Progenitor cell of endocrine pancreas (in vitro differentiated cells): ENCODE measurements at places on chromosomes 5 and 9. TPM values are rescaled to one million over a fixed set of nuclear protein-coding genes. Genes with fewer than 3 reads are reported as not detected.

GRCh38 chr9:83451308-83451707, 86.9 kb downstream of the FRMD3 start:
- DNase-seq: no peak

GRCh38 chr5:103119070-103119764, 721 bp downstream of the GIN1 start:
- DNase-seq: no peak

BAG1 gene
- total RNA-seq: 67.7 and 71.5 TPM in 2 replicates

DNA sequence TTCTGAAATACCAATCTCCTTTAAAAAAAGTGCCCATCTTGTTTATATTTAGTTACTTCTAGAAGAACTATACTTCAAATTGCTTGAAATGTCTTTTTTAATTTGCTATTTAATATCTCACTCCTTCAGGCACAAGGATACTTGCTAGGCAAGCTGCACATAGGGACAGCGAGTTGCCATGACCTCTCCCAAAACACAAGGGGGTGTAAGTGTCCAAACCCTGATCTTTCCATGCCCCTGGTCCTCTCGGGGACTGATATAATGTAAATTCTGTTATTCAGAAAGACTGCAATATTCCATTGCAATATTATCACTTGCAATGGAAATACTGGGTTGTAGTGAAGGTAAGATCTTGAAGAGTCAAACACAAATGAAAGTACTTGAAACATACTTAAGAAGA, 480.4 kb downstream of the CETN3 start:
- DNase-seq: no peak

DND1 gene
- 3.1 and 4.0 TPM in 2 replicates for total RNA-seq

ACOT12 gene
- total RNA-seq: not detected in 2 replicates

GRCh38 chr9:99040251-99040900, 64.5 kb upstream of the TGFBR1 start:
- DNase-seq: no peak

- no peak for DNase-seq
Observed at GRCh38 chr9:119117409-119117808, 251.8 kb downstream of the BRINP1 start.

GRCh38 chr5:546376-546908, 22.2 kb upstream of the SLC9A3 start:
- DNase-seq: no peak

DNA sequence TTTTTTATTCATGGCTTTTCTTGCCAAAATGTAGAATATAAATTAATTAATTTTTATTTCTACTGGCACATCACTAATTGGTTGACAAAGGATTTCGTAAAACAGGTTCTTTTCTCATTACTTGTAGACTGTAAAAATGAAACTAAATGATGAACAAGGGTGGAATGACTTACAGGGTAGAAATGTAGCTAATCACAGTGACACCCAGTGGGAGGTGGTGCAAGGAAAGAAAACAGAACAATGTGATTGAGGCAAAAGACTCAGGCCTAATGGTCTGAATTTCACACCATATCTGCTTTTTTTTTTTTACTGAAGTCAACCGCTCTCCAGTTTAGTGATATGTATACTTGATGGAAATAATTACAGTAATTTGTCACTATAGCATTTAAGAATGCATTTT, 28.9 kb downstream of the GABRG2 start:
- DNase-seq: no peak

- no peak for DNase-seq
Observed at GRCh38 chr5:83947763-83948162, 227.1 kb upstream of the HAPLN1 start.

GRCh38 chr9:134211811-134212485, 47.6 kb upstream of the RNU6ATAC start:
- DNase-seq: no peak

C7 gene
- 5.7 and 6.1 TPM in 2 replicates for total RNA-seq

ADAMTS13 gene
- 16.0 and 17.8 TPM in 2 replicates for total RNA-seq

DNA sequence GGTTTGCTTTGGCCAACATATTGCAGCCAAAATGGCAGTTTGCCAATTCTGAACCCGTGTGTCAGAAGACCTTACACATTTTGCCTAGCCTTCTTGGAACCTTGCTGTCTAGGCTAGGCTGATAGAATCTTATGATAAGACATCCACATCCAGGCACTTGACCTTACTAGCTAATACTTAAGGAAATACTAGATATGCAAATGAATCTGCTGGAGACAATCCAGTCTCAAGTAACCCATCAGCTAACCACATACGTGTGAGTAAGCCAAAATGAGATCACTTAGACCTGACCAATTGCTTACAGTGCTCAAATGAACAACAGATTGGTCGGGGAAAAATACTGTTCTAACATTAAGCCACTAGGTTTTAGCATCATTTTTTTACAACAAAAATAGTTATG, 1504.6 kb upstream of the CDH9 start:
- no peak for DNase-seq

TMEM38B gene
- 18.8 and 19.3 TPM in 2 replicates for total RNA-seq

DNA sequence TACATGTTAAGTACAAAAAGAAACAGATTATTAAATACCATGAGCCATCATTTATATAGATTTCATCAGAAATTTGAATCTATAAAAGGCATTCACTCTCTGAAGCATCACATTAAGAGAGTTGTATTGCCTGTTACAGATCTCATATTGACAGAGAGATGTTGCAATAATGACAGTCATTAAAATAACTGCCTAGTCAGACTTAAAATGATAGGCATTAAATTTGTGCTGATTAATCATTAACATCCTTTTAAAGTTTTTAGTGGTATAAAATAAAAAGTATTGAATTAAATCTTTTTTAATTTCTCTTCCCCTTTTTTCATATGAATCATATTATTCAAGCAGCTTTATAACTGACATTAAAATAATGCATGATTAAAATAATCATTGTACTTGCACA, 404.9 kb upstream of the FAM174A start:
- DNase-seq: no peak

DNA sequence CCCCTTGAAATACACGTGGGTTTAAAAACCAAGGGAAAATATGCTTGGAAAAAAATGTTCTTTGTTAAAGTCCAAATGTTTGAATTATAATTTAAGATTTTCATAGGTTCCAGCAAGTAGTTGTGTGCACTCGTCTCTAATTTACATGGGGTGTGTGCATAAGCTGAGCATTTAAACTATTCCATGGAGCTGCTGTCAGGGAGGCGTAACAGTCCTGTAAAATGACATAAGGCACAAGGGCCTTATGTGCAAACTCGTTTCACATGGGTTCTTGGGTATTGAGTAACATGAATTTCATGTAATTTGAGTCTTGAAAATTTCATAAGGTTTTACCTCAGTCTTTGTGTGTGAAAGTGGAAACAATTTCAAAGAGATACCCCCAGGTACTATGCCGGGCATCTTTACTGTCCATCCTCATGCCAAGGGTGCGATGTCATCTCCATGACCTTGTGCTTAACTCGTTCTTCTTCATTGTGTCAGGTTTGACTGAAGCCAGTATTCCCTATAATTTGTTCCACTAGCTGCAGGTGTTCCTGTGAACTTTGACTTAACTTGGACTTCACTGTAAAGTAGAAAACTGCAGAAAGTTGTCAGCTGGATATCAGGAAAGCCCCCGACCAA, 359.3 kb downstream of the SH3GL2 start:
- DNase-seq: no peak

DNA sequence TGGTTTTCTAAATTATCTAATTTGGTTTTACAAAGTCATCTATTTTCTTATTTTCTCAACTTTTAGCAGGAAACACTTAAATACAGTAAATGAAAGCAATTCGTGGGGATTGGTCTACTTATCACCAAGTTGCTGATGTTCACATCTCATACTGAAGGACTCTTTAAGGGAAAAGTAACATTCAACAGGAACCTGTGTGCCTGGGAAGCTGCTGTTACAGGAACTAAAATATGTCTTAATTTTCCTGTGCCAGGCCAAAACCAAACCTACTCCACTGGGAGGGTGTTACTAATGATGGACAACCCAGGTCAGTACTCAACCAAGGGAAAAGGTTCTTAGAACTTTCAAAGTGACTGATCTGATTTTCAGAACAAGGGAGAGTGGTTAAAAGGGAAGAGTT, 5.3 kb downstream of the ISCA1 start:
- no peak for DNase-seq

DNA sequence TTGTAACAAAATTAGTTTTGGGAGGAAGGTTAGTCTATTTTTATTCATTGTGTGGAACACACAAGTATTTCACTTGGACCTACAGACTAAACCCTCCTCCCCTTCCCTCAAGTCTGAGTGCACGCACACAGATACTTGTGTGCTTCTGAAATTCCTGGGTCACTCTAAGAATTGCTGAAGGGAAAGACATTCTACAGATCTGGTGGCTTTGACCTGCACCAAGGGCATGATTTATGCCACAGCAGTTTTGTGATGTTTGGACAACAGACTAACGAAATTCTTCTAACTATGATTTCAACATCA, 150.5 kb downstream of the ARL15 start:
- no peak for DNase-seq

DNA sequence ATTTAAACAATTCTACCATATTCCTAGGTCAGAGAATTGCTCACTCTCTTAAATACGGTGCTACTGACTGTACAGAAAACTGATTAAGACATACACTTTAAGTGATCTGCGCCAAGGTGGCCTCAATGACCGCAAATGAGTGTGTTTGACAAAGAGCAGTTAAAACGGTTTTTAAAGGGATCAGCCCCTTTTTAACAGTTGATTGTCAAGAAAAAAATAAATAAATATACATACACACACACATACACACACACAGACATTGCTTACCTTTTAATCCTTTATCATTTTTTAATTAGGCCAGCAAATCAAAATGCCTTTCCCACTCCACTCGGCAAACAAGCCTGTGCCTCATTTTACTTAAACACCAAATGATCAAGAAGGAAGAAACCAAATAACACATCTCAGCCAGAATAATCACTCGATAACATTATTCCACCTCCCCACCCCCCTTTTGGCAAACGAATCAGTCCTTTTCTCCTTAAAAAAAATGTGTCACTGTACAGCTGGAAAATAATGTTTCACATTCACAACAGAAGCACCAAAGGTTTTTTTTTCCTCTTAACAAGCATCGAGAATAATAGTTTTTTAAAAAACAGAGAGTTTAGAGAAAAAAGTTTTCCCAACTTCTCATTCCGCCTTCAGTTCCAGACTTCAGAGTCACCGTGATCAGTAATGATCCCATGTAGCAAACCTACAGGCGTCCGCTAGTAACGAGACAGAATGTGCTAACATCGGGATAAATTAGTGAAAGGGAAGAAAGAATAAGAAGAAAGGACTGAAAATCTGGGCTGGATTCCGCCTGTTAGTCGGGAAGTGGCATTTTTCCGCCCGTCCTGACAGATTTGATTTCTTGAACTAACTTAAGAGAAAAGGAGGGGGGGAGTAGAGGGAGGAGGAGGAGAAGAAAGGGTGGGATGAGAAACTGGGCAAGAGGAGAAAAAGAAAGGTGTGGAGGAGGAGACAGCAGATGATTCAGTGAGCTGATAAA, at the start of gene ZNF608:
ZNF608 (minus strand) TSS at position 712 of the 988 bp plus-strand sequence. CDS start 1,650 bp downstream, outside the sequence.
- DNase-seq: no peak

GRCh38 chr9:118271936-118272335, 567.7 kb downstream of the TLR4 start:
- no peak for DNase-seq

- no peak for DNase-seq
Observed at GRCh38 chr5:140319833-140320232, 16.9 kb upstream of the PFDN1 start.

DNA sequence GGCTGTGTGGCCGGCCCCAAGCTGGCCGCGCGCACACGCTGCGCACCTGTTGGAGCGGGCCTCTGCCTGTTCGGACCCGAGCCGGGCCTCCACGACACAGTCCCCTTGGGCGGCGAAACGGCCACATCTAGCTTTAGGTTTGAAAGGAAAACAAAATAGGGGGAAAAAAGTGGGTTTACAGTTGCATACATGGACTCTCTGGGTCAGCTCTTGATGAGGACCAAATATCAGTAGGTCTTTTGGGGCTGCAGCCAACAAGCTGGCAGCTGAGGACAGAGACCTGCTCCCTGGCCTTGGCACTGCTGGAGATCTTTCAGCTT, 20.7 kb downstream of the IGIP start:
- no peak for DNase-seq

- DNase-seq: no peak
Observed at GRCh38 chr5:153742060-153742459, 251.6 kb downstream of the GRIA1 start.

GRCh38 chr9:37971108-37971459, 67.2 kb upstream of the SLC25A51 start:
- no peak for DNase-seq

- no peak for DNase-seq
Observed at GRCh38 chr5:39256477-39257235, 37.3 kb upstream of the FYB1 start.

GNA14 gene
- 0.14 and 0.31 TPM in 2 replicates for total RNA-seq

GRCh38 chr5:43648499-43649124, 45.6 kb downstream of the NNT start:
- DNase-seq: no peak

FAM163B gene
- not detected in 2 replicates for total RNA-seq

DNA sequence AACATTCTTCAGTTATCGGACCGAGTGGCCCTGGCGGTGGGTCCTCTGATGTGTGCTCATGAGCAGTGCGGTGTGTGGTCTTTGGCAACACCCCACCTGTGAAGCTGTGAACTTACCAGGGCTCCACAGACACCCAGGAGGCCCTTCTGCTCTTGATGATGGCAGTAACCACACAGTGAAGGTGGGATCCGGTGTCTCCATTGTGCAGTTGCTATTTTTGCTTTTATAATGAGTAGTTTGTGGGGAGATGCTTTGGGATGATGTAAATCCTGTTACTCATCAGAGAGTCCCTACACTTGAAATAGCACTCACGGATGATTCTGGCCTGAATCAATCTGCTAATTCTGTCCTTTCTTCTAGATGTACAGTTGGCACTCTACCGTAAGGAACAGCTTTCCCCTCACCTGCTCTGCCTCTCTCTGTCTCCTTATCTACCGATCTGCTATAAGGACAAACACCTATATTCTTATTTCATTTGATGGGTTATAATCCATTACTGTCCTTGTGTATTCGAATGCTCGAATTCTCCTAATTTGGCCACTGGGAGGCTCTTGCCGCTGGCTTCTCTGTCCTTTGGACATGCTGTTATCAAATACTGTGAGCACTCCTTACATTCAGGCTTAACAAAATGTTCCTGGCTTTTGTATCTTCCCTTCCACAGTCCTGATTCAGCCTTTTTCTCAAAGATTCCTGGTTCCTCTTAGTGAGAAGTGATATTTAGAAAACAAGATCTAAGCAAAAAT, 20.2 kb downstream of the ATPSCKMT start:
- DNase-seq: no peak

DNA sequence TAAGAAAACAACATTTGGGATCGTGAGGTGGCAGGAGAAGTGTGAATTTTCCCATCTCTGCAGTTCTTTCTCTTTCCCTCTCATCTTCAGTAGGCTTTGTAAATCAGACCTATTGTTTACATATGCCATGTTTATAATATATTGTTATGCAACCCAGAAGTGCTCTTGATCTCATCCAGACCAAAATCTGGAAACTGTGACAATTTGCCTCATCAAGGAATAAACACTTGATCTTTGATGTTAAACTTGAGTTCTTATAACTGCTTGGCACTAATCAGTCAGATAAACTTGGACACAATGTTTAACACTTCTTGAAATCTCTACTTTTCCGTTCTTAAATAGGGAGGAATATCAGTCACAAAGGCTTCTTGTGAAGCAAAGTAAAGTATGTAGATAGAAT, 384.7 kb downstream of the DMRT2 start:
- DNase-seq: no peak

GRCh38 chr9:74942801-74943200, 9.9 kb downstream of the C9orf40 start:
- DNase-seq: no peak
